ENCODE measurements at places on chromosomes 3 and 15.

DNA sequence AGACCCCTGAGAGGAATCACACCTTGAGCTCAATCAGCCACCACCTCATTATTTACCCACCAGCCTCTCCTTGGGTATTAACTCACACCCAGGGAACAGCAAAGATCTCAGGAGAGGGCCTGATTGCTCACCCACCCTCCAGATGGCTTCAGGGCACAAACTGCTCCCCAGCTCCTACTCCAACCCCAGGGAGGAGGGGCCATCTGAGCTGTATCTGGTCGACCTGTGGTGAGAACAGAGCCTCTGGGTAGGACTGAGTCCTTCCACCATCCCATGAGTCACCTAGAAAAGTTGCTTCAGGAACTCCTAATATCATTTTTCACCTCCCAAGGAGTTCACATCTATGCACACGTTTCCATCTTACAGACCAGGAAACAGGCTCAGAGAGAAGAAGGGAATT is 44.8 kb upstream of the HES1 start:
- no peak for DNase-seq

- peak; percentile 4 for DNase-seq
These were observed 46.3 kb upstream of the SLC41A3 start for GRCh38 chr3:126130081-126130855.

- no peak for DNase-seq
These were observed 37.7 kb downstream of the PRKCI start for GRCh38 chr3:170259907-170260306.

- DNase-seq = no peak
These were observed 16.4 kb upstream of the ZNF609 start for GRCh38 chr15:64443747-64444621.

DNA sequence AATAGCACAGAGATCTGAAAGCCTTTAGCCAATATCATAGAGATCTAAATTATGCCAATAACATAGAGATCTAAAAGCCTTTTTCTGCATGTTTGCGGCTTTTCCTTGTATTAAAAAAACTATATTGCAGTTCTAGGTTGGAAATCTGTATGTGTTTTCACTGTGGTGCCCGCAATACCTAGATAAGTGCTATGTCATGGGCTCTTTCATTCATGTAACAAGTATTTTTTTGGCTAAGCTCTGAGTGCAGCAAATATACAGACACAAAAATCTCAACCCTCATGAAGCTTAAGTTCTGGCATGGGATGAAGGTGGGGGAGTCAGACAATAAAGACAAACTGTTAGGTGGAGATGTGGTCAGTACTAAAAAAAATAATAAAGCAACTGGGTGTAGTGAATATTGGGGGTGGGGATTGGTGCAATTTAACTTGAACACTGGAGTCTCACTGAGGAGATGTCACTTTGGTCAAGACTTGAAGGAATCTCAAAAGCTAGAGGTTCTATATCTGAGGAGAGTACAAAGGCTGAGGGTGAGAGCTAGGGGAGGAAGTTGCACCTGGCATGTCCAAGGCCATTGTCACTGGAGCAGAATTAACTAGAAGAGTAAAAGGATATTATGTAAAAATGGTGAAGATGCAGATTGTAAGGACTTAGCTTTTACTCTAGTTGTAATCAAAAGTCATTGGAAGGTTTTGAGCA is 973 bp downstream of the BUB1B start:
- no peak for DNase-seq

- DNase-seq = no peak
These were observed 164.6 kb upstream of the THBS1 start for GRCh38 chr15:39416258-39416657.

GRCh38 chr3:51374456-51374855 is 10.6 kb upstream of the MANF start:
- no peak for DNase-seq

DNA sequence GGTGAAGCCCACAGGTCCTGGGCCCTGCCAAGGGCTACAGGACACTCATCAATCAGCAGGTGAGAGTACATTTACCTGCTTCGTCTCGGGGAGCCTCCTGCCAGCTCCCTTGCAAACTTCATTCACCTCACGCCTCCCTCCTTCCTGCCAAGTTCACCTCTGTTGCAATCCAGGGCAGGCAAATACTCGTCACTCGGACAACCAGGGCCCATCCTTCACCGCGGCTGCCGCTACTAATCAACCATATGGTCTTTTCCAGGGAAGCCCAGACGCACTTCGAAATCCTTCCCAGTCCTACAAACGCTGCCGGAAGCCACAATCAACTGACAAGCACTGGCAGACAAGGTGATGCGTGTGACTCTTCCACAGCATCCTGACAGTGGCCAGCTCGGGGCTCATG is 200.7 kb upstream of the NSMCE3 start:
- no peak for DNase-seq

DNA sequence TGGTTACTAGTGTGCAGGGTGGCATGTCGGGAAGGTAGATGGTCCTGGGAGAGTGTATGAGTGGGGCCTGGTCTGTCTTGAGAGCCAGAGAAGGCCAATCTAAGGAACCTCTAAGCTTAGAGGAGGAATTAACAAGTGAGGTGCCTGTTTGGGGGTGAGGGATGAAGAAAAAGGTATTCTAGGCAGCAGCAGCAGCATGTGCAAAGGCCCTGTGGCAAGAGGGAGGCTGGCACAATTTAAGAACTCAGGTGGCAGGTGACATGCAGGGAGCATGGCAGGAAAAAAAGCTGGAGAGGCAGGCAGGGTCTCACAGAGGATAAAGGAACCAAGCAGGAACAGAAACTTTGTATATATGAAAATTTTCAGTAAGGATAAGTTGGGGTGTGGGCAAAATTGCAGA is 51.2 kb downstream of the SPSB4 start:
- no peak for DNase-seq

GRCh38 chr3:123084738-123085237 is 18.0 kb downstream of the PDIA5 start:
- DNase-seq = peak; percentile 73

GRCh38 chr15:25173241-25174028 is 218.6 kb downstream of the SNRPN start:
- DNase-seq = peak; percentile 3

- no peak for DNase-seq
These were observed at the start of gene CAPN3 for GRCh38 chr15:42359249-42359648. Gene CAPN3 (plus strand): TSS chr15:42359501. CDS start chr15:42359806, 305 bp downstream.

- DNase-seq = no peak
These were observed 64.3 kb upstream of the GATM start for GRCh38 chr15:45442507-45443135.

- no peak for DNase-seq
These were observed 25.6 kb downstream of the TMEM39A start for GRCh38 chr3:119437691-119438258.

- DNase-seq = no peak
These were observed 41.4 kb upstream of the FEZF2 start for GRCh38 chr3:62414786-62415185.

DNA sequence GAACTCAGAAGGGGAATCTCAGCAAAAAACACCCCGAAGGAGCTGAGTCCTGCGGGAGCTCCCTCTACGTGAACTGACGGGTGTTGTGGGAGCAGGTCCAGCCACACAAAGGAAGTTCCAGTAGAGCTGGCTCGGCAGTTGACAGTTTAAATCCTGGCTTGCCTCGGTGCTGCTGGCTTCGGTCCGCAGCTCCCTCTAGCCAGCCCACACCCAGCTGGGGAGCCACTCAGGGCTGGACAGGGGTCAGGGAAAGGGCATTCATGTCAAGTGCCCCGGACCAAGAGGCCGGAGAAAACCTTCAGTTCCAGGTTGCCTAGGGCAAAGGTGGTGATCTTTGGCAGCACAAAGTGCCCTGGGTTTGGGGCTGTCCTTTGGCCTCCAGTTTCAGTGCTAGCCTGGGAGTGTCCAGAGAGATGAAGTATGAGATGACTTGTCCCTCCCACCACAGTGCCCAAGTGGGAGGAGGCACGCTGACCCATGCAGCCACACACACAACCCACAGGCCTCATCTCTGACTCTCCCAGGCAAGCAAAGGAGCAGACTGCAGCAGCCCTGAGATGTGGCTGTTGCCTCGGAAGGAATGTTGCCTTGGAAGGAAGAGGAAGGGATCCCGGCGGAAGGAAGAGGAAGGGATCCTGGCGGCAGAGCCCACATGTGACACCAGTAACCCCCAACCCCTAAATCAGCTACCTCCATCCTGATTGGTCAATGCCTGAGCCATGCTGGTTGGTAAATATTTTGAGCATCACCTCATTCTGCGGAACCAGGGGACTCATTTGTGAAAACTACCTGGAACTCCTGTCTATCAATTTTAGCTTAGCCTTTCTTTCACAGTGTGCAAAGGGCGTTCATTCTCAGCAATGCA is 13.9 kb upstream of the ANPEP start:
- peak; percentile 42 for DNase-seq

GRCh38 chr15:99438691-99439523 is 126.9 kb upstream of the MEF2A start:
- DNase-seq = peak; percentile 56

- DNase-seq = no peak
These were observed 47.3 kb downstream of the PLSCR2 start for GRCh38 chr3:146421819-146422759.

DNA sequence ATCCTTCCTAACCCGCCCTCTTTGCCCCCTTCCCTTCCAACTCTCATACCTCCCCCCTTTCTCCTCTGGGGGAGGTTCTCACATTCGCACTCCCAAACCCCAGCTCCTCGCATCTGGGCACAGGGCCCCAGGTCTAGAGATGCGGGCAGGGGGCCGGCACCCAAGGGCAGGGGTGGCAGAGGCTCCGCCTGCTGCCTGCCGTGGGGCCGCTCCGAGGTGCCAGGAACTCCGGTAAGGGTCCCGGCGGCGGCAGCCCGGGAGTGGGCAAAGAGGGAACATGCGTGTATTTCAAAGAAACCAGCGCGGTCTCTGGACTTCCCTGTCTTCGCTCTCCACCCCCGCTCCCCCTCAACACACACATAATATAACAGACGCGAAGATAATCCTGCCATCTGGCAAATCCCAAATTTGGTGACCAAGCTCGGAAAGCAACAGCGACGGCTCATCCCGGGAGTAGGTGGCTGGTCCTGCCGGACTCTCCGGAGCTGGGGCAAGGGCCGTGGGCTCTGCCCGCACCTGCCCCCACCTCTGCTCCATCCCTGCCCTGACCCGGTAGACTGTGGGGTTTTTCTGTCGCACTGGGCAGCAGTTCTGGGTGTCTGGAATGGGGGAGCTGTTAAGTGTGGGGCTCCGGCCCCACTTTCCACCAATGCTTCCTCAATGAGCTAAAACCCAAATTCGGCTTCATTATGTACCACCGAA is 31.0 kb downstream of the NR2F2 start:
- no peak for DNase-seq

DNA sequence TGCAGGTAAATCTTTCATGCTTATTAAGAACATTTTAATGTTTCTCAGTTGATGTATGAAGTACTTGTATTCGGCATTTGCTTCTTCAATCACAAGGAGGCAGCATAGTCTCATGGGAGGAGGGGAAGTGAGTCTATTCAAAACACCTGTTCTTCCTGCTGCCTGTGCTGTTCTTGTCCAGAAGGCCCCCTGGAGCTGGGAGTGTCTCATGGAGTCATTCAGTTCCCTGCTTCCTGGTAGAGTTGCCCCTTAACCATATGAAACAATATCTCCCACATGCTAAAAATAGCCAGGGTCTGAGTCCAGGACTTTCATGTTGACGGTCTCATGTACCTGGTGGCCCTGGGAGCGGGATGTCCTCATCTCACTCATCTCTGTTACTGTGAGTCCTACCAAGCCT is 15.5 kb upstream of the PPP1R2 start:
- DNase-seq = no peak

DNA sequence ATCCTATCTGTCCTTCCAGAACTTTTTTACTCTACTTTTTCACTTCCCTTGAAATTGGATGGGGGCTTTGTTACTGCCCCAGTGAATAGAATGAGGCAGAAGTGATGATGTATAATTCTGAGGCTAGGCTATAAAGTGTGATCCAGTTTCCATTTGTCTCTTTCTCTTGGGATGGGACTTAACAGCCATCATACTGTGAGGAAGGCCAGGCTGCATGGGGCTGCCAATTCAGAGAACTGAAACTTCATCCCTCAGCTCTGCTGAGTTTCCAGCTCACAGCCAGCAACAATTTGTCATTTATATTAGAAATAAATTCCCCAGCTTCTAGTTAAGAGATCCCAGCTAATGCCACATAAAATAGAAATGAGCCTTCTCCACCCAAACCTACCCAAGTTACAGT is 504.0 kb upstream of the TGFBR2 start:
- no peak for DNase-seq

- no peak for DNase-seq
These were observed 13.2 kb downstream of the FAM162A start for GRCh38 chr3:122397201-122397600.

- no peak for DNase-seq
These were observed 4.2 kb upstream of the CCR2 start for GRCh38 chr3:46349484-46350261.

All from ovary (tissue), 10 donors.